ENCODE measurements at places on chromosomes 2 and 18.

GRCh38 chr2:24721470-24721869, 71.7 kb downstream of the PTRHD1 start:
- DNase-seq: no peak

DNA sequence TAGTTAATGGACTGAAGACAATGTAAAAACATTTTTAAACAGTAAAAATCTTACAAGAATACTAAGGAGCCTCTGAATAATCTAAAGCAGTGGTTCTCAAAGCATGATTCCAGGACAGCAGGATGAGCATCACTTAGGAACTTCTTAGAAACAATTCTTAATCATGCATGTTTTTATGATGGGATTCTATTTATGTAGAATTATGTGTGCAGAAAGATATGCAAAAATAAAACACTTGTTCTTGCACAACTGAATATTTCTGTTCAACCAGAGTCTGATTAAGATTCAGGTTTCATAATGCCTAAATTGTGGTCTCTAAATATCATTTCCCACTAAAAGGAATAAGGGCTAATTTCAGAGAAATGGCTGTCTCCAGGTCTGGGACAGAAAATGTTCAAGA, 69.2 kb upstream of the MTIF2 start:
- DNase-seq: no peak

- no peak for DNase-seq
Measured at GRCh38 chr2:51256736-51257135, 224.8 kb upstream of the NRXN1 start.

- DNase-seq: no peak
Measured at GRCh38 chr18:67001052-67001451, 397.2 kb upstream of the CDH19 start.

GRCh38 chr2:64975232-64975821, 13.9 kb upstream of the SLC1A4 start:
- no peak for DNase-seq

GRCh38 chr2:55102056-55102812, 52.0 kb upstream of the RTN4 start:
- DNase-seq: no peak

DNA sequence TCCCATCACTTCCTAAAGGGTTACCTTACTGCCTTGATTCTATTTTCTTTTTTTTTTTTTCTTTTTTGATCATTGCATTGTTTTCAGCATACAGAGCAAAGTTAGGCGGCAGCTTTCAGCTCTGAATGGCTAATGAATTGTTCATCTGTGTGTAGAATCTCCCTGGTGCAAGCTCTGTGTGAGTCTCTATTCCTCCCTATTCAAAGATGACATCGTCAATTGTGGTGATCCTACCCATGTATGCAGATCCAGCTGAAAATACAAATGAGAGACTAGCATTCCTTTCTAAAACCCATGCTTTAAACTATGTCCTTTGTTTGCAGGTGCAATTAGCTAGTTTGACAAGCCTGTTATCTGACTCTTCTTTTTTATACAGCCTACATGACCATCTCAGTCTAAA, 539.0 kb downstream of the ARHGAP15 start:
- DNase-seq: no peak

- DNase-seq: no peak
Measured at GRCh38 chr2:67835266-67835665, 227.5 kb downstream of the C1D start.

- no peak for DNase-seq
Measured at GRCh38 chr2:43792653-43793052, 18.8 kb downstream of the DYNC2LI1 start.

DNA sequence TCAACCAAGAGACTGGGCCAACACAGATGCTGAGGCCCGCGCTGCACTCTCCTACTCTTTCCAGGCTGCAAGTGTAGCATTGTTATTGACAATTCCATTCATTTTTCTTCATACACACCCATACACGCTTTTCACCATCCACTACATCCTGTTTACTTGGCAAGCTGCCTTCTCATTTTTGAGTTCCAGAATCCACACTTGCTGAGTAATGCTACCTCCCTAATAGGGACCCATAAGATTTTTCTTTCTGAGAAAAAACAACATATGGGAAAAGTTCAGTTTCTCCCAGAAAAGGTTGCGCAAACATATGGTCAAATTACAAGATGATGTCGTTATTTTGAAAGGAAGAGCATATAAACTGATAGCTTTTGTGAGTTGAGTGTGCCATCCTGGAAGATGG, 3.3 kb upstream of the NETO1 start:
- no peak for DNase-seq

DNA sequence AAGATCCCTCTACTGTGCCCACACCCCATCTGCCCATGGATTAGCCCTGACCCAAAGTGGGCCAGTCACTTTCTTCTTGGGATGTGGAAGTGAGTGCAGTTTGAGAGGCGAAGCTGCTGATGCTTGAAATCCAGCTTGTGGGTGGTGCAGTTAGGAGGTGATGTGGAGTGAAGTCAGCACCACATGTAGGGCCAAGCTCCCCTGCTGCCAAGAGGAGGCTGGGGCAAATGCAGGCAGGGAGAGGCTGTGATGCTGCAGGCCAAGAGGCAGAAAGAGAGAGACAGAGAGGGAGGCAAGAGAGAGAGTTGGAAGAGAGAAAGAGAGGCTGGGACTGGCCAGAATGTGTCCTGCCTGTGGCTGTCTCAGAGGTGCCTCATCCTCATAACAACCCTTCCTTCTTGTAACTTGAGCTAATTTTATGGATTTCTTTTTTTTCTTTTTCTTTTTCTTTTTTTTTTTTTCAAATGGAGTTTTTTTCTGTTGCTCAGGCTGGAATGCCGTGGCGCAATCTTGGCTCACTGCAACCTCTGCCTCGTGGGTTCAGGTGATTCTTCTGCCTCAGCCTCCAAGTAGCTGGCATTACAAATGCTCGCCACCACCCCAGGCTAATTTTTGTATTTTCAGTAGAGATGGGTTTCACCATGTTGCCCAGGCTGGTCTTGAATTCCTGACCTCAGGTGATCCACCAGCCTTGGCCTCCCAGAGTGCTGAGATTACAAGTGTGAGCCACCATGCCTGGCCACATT, 35.3 kb upstream of the CAB39 start:
- no peak for DNase-seq

- DNase-seq: no peak
Measured at GRCh38 chr2:9984217-9984739, 32.8 kb downstream of the GRHL1 start.

DNA sequence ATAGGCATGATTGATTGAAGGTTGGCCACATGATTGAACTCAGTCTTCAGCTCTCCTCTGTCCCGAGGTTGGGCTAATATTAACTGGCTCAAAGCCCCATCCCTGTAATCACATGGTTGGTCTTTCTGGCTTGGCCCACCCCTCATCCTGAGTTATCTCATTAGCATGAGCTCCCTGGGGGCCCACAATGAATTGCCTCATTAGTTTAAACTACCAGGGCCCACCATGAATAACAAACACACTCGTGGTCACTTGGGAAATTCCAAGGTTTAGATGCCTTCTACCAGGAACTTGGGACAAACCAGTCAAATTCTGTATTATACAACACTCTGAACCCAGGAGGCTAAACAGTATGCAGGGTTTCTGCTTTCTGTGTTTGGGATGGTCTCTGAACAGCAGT, 121.7 kb upstream of the B3GNT2 start:
- DNase-seq: no peak

DNA sequence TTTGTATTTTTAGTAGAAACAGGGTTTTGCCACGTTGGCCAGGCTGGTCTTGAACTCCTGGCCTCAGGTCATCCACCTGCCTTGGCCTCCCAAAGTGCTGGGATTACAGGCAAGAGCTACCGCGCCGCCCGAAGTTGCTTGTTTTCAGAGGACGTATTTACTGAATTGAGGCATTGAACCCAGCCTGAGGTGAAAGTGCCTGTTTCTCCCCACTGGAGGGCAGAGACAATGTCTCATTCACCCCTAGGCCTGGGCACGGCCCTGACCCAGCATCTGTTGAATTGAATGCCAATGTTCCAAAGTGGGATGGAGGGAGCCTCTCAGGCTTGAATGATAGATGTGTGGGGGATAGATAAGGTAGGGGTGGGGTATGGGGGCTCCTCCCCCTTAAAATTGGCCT, 4.5 kb upstream of the TMBIM1 start:
- DNase-seq: no peak

GRCh38 chr2:234091883-234092282, 41.4 kb downstream of the SPP2 start:
- no peak for DNase-seq

DNA sequence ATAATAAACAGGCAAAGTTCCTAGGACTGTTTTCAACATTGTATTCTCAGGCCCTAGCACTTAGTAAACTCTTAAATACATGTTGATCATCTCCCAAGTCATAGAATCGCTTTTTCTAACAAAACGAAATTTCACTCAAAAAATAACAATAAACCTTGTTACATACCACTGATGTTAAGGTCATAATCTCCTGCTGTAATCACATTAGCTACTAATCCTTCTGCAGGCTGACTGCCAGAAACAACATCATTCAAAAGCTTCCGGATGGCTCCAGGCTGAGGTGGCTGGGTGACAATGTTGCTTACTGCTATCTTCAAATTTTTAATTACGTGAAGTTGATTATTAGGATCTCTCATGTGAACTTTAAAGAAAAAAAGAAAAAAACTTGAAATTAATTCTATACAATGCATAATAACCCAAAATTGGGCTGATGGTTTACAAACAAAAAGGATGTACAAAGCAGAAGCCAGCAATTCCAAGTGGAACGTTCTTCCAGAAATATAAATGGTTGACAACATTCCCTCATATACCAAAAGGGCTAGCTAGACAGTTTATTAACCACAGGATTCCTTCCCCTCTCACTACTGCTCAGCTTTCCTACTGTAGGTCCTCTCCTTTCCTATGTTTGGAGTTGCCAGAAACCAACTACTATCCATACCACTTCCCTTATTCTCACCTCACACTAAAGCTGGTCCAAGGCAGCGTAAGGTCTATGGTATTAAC, 11.6 kb downstream of the TRAPPC8 start:
- no peak for DNase-seq

DNA sequence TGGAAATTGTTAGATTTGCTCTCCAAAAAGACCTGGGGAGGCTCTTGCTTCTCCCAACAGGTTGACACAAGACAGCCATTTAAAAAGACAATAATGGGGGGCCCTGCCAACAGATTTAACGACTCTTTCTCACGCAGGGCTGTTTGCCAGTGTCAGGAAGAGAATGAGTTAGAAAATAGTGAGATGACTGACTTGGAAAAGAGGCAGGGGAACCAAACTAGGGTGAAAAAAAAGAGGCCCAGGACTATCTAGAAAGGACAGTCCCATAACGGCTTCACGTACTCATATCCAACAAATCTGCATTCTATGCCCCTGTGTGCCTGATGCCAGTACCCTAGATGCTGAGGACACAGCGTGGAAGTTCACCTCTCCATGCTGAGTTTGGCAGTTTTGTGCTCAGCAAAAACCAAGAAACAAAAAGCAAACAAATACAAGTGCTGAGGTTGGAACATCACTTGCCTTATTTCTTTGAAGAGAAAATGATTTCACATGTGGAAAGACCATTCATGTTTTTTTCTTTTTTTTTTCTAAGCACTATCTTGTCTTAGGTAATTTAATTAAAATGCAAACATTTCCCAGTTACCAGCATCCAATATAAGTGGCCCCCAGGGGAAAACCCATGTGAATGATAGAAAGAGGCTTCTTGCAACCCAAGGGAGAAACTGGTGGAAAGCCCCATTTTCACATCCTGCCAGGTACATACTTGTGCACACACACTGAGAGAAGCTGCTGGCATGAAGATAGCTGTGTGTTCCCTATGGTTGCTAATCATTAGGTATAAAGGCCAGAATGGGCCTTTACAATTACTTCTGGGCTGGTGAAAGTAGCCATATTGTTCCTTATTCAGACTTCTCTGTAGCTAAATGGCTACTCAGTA, 10.6 kb upstream of the WIPF1 start:
- no peak for DNase-seq

GRCh38 chr2:75788902-75789301, 78.2 kb upstream of the GCFC2 start:
- no peak for DNase-seq

DNA sequence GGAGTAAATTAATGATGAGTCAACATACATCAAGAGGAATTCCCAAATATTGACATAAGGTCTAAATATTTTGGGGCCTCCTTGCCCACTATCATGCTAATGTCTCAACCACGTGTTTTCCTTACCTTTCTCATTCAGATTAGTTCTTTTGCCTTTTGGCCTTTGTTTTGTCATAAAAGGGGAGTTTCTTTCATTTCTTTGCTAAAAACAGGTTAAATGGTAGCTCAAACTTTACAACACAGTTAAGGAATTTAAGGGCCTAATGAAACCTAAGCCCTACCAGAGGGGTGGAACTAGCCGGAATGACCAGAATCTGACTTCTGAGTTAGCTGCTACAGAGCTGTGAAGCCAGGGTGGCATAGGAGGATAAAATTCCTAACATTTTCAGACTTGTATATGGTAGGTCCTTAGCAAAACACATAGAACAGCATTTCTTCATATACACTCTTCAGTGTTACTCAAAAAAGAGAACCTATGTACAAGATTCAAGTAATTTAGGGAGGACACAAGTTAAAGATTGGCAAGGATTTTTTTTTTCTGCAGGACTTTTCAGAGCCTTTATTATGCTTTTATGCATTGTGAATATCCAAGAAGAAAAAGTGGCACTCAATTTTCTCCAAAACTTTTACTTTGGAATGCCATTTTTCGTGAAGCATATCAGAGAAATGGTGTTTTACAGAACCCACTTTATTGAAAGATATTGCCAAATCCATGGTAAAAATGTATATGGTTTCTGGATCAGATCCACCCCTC, 633.1 kb downstream of the ARHGAP15 start:
- DNase-seq: no peak

DNA sequence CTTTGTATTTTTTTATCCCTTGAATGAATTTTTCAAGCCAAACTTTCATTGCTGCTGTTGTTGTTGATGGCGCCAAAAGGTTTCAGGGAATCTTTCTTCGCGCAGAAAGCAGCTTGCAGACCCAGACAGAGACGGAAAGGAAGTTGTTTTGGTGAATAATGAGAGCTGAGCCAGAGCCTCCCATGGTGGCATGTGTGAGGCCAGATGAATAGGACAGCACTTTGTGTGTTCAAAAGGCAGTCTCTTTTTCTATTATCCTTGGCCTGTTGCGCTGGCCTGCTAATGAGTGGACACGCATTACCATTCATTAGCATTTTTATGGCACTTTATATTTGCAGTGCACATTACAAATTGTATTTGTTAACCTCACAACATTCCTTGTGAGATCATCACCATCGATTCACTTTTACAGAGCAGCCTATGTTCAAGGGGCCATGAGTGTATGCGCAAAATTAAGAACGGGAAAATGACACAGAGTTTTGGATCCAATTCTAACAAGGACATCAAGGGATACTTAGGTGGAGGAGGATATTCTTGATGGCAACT, 754.7 kb downstream of the BCL11A start:
- no peak for DNase-seq

- no peak for DNase-seq
Measured at GRCh38 chr2:112833976-112834375, 2.6 kb downstream of the IL1B start.

- no peak for DNase-seq
Measured at GRCh38 chr2:219461047-219461514, 26.4 kb downstream of the SPEG start.

- DNase-seq: no peak
Measured at GRCh38 chr18:50280707-50281294, 522 bp downstream of the MBD1 start.

- no peak for DNase-seq
Measured at GRCh38 chr18:77250926-77251729, 1.5 kb downstream of the GALR1 start.

- no peak for DNase-seq
Measured at GRCh38 chr2:152548111-152548875, 169.0 kb downstream of the PRPF40A start.

GRCh38 chr18:23237524-23238151, 102.4 kb downstream of the CABLES1 start:
- no peak for DNase-seq
